Fibroblast of skin of left quadriceps (primary cell): ENCODE measurements at places on chromosomes 12 and 14.
A peak's percentile ranks its signal among the peaks of the same experiment; 100 is the strongest.

DNA sequence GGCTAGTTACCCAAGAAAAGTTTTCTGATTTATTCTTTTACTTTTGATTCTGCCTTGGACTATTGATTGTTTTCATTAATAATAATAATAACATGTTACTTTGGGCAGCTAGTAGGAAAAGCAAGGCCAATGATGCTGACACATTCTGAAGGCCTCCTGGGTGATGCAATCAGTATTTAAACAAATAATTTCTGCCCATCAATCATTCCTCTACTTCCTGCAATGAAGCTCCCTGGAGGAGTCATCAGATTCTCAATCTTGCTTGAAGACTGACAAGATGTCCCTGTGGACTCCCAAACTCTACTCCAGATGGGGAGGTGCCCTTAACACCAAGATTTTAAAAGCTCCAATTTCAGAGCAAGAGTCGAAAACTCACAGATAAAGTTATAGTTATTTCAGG, at the start of gene SPX:
TSS of gene SPX (plus strand) at position 244 of the 400 bp plus-strand sequence. CDS start 177 bp downstream, outside the sequence.
- DNase-seq, result peak; percentile 17

- DNase-seq, result no peak
Observed at GRCh38 chr12:52347016-52347415, 20.3 kb downstream of the KRT85 start.

DNA sequence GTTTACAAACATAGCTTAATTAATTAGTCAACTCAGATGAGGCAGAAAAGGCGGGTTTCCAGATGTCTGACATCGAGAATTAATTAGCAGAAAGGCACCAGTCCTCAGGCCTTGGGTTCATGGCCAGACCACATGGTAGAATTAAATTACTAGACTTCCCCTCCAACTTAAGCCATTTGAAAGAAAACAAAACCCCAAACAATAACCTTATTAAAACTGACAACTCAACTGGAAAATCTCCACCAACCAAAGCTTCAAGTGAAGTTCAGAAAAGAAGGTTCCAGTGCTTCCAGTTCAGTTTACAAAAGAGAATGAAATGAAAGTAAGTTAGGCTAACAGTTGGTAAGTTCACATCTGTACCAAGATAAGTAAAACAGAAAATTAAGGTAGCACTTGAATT, 349.5 kb downstream of the GRIN2B start:
- no peak for DNase-seq

GRCh38 chr12:57418255-57418654, 12.6 kb downstream of the R3HDM2 start:
- DNase-seq, result no peak

DNA sequence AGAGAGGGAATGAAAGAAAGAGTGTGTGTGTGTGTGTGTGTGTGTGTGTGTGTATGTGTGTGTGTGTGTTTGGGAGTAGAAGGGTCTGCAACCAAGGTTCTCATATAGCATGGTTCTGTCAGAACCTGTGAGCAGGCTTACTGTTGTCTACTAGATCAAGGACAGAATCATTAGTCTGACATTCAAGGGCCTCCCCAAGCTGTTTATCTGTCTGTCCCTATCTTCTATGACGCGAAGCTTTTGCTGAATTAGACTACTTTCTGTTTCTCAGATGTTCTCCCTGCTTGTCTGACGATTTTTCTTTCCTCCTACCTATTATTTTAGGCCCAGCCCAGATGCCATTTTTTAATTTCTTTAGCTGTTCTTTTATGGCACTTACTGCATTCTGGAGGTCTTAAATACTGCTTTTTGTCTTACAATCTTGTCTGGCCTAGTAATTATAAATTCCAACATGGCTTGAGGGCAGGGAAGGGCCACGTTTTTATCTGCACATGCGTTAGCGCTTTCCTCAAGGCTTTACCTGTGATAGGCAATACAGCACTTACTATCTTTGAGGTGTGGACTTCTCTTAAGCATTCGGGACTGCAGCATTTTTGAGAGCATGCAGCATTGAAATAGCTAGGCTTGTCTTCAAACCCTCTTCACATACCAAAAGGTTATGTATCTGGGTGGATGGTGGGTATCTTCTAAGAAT, 150.2 kb downstream of the TTLL5 start:
- DNase-seq, result no peak

- no peak for DNase-seq
Observed at GRCh38 chr14:64620910-64621309, 71.1 kb downstream of the PPP1R36 start.

DNA sequence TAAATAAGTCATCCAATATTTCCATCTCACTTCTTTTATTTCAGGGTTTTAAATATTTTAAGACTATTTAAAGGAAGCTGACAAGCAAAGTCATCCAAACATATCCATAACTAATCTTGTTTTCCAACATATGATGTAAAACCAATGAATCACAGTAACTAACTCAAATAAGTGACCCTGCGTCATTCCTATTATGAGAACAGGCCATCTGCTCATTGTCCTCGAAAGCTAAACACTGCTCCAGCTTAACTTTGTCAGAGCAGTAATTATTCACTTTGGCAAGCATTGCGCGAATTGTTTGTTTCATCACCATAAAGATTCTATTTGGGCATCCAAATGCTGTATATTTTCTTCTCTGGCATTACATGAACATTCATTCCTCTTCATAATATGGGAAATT, 99.1 kb downstream of the CAPZA3 start:
- no peak for DNase-seq

DNA sequence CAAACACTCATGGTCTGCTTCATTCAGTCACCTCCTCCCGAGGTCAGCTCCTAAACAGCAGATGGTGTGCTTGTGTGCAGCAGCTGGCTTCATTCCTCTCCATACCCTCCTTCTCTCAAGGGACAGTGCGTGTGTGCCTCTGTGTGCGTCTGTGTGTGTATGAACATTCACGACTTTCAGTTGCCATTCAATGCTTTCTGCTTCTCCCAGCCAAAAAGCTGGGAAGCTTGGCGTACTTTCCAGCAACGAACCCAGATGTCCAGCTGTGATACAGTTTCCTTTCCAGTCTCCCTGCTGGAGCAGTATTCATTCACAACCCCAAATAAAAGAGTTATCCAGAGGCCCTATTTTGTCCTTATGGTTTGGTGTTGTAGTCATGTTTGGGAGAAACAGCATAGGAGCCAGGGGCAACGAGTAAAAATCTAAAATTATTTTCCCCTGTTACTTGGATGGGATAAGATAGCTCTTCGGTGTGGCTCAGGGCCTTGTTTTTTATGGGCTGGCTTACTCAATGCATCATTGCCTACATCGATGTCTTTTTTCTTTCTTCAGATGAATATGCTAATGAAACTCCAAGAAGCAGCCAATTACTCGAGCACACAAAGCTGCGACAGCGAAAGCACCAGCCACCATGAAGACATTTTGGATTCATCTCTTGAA, 379.3 kb downstream of the NAV3 start:
- DNase-seq, result peak; percentile 30

GRCh38 chr12:58513852-58514251, 406.5 kb downstream of the LRIG3 start:
- DNase-seq, result no peak

DNA sequence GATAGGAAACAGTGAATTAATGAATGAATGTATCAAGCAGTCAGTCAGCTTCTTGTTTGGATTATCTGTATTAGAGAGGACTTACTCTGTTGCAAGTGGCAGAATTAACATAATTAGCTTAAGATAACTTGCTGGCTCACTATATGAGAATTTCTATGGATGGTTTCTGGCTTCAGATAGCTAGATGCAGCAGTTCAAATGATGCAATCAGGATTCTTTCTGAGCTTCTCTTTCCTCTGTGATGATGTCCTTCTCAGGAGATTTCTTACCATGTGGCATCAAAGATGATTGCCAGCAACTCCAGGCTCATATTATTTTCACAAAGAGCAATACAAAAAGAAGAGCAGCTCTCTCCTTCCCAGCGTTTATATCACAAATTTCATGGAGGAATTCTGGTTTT, 30.7 kb downstream of the FRMD6 start:
- DNase-seq, result peak; percentile 49
